ENCODE measurements at places on chromosomes 4 and X.

- DNase-seq = no peak
These were observed 825.6 kb upstream of the INTU start for GRCh38 chr4:126807132-126807531.

DNA sequence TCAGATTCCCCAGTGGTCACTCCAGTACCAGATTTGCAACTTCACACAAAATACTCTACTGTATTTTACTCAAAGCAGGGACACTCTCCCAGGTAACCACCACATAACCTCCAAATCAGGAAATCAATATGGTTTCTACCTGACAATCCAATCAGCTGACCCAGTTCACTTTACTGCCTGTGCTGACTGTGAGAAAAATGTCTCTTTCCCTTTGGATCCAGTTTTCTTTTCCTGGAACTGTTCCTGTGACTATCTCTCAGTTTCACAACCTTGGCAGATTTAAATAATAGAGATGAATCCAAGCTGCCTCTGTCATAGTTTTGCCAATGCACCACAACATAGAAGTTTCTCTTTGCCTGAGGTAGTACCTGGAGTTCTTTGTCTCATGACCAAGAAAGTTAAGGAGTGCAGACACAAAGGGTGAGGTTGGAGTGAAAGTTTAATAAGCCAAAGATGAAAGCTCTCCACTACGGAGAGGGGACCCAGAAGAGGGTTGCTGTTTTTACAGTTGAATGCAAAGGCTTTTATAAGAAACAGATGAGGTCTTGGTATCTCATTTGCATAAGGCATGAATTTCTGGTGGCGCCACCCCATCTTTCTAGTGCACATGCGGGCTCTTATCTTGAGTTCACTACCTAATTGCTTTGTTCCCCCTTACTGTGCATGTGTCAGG, 29.7 kb upstream of the IL9R start:
- DNase-seq = no peak

DNA sequence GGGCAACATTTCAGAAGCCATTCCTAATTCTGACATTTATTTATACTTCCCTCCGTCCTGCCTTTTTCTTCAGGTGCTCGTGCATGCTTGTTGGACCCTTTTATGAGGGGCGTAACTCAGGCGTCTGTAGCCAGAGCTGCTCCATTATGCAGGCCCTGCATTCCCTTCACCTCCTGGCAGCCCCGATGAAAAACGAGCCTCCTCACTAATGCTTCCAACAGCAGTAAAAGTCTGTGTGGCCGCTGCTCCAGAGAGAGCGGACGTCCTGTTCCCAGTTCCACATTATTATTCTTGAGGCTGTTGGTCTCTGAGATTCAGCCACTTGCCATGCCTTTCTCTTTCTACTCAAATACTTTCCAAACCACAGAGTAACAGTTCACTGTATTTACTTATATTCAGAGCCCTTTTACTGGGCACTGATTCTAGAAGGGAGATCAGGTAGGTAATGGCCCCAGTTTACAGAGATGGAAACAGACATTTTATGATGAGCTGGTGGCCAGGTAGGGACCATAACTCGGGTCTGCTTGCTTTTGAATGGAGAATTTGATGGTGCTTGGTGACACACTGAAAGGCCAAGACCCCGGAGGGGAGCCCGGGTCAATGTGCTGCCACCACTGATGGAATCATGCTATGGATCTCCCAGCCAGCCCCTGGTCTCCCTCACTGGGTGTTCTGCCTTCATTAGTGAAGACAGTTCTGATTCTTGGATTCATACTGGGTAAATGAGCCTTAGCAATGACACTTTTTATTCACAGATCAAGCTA, 101.0 kb downstream of the GATB start:
- DNase-seq = no peak

DNA sequence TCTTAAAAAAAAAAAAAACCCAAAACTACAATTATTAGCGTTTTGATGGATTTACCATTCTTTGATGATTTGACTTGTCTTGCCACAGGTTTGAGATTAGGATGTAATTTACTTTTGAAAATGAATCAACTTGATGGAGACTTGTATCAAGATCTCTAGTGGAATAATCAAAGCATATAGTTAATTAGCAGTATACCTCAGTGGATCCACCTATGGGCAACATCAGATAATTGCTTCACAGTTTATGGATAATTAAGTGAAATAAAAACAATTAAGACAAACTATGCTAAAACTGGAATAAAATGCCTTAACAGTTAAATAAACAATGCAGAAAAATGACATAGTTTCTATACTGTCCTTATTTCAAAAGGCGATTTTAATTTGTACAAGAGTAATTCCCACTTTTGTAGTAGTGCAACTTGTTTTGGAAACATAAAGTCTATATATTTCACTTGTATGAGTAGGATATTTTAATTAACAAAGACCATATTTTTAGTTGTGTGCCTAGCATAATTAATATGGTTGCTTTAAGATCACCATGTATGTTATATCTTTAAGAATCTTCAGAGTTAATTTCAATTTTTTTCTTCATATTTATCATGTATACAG, 4.2 kb downstream of the CPEB2 start:
- DNase-seq = no peak

GRCh38 chr4:25984796-25985195, 70.8 kb downstream of the SMIM20 start:
- DNase-seq = no peak

GRCh38 chr4:175946472-175947116, 119.0 kb upstream of the WDR17 start:
- no peak for DNase-seq

GRCh38 chr4:129346036-129346435, 250.1 kb downstream of the C4orf33 start:
- DNase-seq = no peak

DNA sequence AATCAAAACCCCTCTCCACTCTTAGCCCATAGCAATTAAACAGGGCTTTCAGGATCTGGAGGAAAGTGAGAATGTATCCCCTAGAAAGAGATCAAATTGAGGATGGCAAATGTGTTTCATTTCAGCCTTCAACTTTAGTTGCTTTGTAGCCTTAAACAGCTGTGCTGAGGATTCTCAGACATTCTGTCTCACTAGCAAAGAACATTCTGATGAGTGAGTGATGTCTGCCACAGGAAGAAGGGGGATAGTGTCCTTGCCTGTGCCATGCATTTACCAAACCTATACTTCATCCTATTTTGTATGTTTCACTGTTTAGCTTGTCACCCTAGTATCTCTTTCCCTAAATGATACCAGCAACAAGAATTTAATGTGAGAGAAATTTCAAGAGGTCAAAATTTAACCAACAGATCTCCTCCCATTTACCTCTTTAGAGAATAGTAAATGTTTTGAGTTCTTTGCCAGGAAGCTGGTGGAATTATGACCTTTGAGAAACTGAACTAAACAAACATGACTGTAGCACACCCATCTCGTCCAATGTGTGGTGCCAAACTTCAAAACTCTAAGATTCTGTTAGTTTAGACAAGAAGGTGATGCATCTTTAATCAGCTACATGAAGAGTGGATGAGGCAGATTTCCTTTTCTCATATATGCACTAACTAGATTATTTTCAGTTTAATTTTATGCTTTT, 165.6 kb downstream of the PALLD start:
- no peak for DNase-seq

GRCh38 chr4:173556398-173557131, 26.5 kb upstream of the HAND2 start:
- no peak for DNase-seq

- DNase-seq = no peak
These were observed 236.7 kb downstream of the EVC2 start for GRCh38 chr4:5471691-5472090.

DNA sequence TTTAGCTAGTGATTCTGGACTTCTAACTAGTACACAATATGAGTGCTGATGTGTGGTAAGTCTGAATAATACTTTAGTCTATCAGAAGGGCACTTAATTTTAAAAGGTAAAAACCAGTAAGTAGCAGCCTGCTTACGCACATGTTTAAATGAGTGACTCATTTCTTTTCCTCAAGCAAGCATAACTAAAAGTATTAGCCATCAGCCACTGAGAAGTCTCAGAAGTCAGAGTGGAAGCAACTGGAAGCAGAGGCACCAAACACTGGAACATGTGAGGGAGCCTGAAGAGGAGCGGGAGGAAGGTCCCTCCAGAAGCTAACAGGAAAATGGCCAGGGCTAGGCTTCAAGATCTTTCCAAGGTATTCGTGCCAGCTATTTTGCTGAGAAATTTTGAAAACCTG, 257.7 kb downstream of the RAPGEF2 start:
- no peak for DNase-seq

Data from stimulated activated CD8-positive, alpha-beta memory T cell treated with anti-CD3 and anti-CD28 coated beads, Interleukin-4, amount 100 ng/mL, for 4 hours (primary cell).